ENCODE measurements at places on chromosomes 3 and 15.
A peak's percentile ranks its signal among the peaks of the same experiment; 100 is the strongest.

- no peak for DNase-seq
Measured at GRCh38 chr3:98433764-98434163, 29.2 kb upstream of the OR5K1 start.

DNA sequence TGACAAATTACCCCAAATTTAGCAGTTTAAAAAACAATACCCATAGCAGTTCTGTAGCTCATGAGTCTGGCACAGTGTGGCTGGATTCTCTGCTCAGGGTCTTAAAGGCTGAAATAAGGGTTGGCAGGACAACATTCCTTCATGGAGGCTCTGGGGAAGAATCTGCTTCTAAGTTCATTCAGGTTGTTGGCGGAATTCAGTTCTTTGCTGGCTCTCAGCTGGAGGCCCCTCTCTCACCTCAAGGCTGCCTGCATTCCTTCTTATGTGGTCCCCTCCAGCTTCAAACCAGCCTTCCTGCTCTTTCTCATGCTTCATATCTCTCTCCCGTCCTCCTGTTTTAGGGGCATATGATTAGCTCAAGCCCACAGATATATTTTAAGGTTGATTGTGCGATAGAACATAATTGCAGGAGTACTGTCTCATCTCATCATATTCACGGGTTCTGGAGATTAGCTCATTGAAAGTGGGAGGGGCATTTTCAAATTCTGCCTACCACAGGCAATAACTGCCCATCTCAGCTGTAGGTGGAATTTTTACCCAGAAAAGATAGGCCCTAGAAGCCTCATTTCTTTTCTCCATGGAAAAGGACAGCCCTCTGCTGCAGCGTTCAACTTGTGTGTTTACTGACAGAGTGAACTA, 5.6 kb upstream of the ZBTB47 start:
- no peak for DNase-seq

- no peak for DNase-seq
Measured at GRCh38 chr3:18652781-18653180, 227.6 kb upstream of the SATB1 start.

GRCh38 chr15:78061963-78062427, 15.5 kb downstream of the TBC1D2B start:
- DNase-seq, result peak; percentile 41

- DNase-seq, result no peak
Measured at GRCh38 chr3:181635141-181635540, 76.6 kb upstream of the SOX2 start.

DNA sequence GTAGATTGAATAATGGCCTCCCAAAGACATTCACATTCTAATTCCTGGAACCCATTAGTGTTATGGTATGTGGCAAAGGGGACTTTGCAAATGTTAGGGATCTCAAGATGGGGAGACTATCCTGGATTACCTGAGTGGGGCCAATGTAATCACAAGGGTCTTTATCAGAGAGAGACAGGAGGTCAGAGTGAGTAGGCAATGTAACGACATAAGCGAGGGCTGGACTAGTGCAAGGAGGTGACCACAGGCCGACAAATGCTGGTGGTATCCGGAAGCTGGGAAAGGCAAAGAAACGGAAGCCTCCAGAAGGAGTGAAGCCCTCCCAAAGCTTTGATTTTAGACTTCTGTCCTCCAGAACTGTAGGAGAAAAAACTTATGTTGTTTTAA, 26.5 kb upstream of the AQP9 start:
- DNase-seq, result no peak

- peak; percentile 6 for DNase-seq
Measured at GRCh38 chr15:38068626-38069391, 134.4 kb downstream of the TMCO5A start.

- DNase-seq, result no peak
Measured at GRCh38 chr3:56616478-56617006, 59.6 kb downstream of the CCDC66 start.

GRCh38 chr15:98760112-98760826, 111.9 kb downstream of the IGF1R start:
- no peak for DNase-seq

GRCh38 chr3:149480326-149481017, 6.0 kb downstream of the TM4SF4 start:
- peak; percentile 48 for DNase-seq

- no peak for DNase-seq
Measured at GRCh38 chr3:67653425-67654098, 850 bp downstream of the SUCLG2 start.

GRCh38 chr3:58340594-58341244, 8.0 kb downstream of the PXK start:
- no peak for DNase-seq

DNA sequence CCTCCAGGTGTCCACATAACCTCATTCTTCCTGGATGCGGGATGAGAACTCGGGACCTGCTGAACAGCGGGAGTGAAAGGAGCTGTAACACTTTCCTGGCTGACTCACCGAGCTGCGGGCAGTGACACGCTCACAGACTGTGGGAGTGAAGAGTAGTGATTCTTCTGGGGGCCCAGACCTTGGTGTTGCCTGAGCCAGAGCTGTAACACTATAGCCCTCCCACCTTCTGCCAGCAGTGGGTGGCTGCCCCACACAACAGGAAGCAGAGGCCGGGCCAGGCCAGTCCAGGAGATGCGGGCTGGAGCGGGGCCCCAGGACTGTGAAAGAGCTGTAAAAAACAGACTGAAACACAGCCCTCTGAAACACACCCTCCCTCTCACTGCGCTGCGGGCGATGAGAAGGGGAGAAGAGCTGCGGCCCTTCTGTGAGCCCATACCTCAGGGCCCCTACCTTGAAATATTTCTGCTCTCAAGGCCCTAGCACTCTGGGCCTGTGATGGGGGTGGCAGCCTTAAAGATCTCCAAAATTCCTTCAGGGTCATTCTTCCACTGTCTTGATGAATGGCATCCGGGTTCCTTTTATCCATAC, 464.0 kb upstream of the CCDC54 start:
- no peak for DNase-seq

- DNase-seq, result no peak
Measured at GRCh38 chr15:44661576-44661975, 1.9 kb downstream of the SPG11 start.

DNA sequence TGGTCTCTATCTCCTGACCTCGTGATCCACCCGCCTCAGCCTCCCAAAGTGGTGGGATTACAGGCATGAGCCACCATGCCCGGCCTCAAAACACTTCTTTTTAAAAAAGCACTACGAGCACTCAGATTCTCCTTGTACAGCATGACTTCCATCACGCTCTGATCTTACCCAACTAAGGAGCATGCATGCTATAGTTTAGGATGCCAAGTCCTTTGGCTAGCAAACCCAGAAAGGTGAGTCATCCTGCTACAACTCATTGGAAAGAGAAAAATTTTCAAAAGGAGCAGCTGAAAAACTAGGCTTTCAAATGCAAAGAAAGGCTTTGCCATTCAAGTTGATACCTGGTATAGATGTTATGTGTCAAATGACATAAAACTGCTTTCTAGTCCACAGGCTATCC, 70.3 kb upstream of the PRICKLE2 start:
- no peak for DNase-seq

DNA sequence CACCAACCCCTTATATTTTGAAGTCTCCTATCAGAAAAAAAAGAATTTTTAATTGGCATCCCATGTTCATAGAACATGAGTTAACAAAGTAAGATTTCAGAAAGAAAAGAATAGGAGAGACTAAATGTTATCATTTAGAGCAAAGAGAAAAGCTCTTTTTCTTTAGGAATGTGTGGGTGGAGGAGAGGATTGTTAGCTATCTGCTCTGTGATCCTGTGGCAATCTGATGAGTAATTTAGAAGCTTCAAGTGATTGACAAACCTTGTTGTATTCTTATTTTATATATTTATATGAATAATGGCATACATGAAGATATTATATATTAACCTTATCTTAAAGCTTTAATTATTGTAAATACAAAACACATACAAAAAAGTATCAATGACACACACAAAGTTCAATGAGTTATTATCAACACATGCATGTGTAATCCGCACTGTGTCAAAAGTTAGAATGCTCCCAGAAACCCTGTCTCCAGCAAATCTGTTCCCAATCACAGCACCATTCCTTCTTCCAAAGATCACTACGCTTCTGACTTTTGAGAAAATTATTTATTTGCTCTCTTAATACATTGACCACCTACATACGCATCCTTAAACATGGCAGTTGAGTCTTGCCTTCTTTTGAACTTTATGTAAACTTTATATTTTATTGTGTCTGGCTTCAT, 907.4 kb downstream of the MCTP2 start:
- no peak for DNase-seq

DNA sequence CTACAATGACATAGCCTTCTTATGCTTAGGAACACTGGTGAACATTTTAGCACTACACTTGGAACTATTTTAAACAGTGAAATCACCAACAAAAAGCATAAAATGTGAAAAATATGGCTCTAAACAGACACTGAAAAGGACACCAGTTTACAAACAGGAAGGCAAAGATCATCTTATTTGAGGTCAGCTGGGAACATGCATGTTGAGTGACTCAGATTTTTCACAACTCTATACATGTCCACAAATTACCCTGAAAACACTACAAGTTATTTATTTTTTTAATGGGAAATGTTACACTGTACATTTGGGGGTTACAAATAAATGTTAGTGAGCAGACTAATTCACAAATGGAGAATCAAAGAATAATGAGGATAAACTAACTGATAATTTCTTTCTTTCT, 12.5 kb upstream of the GK5 start:
- DNase-seq, result no peak

DNA sequence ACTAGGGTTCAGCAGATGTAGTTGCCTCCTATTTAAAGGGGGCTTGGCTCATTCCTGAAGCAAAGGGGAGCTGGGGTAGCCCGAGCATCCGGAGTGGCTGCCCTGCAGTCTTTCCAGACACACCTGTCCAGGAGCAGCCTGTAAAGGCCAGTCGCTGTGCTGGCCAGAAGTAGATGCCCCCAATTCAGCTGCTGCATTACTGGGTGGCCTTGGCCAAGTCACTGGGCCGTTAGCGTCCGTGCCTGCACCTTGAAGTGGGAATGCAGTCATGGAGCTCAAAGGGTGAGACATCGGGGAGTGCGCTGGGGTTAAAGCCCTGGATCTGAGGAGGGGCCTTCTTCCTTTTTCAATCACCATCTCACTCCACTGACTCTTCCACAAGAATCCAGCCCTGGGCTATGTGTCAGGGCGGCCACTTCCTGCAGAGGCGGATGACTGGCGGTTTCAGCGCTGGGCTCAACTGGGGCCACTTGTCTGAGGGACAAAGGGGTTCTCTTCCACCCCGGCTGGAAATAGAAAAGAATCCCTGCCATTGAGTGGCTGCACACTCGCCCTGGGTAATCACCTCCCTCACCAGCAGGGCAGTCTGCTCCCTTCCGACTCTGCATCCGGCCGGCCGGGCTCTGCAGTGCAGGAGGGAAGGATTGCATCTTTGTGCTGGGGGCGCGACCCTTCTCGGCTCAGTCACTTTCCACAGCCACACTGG, 11.8 kb downstream of the ALDH1A3 start:
- no peak for DNase-seq

DNA sequence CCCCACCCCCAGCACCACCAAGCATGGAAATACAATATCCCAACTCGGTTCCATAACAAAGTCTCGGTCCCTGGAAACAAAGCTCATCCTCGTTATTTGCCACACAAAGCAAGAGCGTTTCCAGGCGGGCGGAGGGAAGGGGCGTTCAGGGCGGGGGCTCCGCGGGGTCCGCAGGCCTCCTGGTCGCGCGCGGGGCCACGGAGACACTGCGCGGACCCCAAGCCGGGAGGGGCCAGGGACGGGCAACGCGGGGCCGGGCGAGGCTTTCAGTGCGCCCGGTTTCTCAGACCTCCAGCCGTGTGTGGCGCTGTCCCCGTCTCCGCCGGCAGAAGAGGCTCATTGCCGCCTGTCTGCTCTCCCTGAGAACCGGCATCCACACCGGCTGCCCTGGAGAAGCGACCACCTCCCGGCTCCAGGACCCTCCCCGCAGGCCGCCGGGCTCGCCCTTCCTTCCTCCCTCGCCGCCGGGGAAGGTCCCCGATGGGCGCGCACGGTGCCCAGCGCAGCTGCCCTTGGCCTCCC, 329.0 kb downstream of the OCA2 start:
- DNase-seq, result no peak

DNA sequence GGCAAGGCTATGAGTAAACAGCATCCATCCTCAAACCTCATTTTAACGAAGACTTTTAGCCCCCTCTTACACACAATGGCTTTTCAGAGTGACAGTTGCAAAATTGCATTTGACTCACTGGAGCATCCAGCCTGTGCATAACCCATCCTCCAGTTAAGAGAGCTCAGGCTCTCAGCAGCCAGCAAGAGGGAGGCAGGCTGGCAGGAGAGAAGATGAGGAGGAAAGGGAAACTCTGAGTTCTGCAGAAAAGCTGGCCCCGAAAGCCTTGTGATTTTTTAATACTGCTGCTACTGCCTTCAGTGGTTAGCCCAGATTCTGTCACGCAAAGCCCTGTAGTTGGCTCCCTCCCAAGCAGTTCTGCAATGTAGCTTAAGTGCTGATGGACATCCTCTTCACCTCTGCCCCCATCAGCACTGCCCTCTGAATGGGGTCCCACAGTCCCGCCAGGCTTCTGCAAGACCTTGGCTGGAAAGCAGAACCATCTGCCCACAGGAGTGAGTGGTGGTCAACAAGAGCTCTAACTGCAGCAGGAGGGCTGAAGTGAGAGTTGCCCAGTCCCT, 371.3 kb downstream of the EPHB1 start:
- DNase-seq, result no peak

- no peak for DNase-seq
Measured at GRCh38 chr15:25780479-25781255, 82.5 kb downstream of the ATP10A start.

- no peak for DNase-seq
Measured at GRCh38 chr3:172002512-172003078, 36.8 kb upstream of the FNDC3B start.

DNA sequence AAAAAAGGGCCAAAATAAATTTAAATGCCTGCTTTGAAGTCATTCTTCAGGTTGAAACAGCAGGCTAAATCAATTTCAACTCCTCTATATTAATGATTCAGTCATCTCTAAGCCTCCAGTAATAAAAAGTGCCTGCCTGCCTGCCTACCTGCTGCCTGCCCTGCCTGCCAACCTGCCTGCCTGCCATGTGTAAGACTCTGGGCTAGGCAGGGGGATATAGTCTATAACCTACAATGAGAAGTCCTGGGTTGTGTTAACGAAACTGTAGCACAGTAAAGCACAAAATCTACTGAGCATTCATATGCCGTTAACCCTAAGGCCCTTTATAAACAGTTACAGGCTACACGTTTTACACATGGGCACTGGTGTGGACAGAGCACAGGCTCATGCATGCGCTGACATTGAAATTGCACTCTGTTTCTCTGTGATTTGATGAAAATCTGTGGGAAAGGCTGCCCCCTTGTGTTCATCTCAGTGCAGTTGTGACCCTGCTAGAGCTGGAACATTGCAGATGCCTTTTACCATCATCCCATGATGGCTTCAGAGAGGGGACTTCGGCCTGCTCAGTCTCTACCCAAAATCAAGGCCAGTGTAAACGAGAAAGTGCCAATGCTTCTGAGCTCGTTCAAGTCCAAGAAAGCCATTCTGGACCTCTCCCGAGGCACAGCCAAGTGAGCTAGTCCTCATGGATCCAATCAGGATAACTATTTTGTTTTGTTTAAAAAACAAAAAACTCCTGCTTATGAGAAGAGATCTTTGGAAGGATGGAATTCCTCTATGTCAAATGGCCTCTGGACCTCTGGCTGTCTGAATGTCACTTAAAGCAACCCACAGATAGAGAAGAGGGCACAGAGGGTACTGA, 64.6 kb downstream of the EFL1 start:
- DNase-seq, result peak; percentile 17
